GM12865 (cell line): ENCODE measurements at places on chromosomes 1 and 21.

- DNase-seq, result no peak
Observed at GRCh38 chr21:45048026-45048698, 26.2 kb upstream of the ADARB1 start.

GRCh38 chr1:112496290-112496689, 12.5 kb upstream of the WNT2B start:
- no peak for DNase-seq

- DNase-seq, result no peak
Observed at GRCh38 chr1:115757326-115757725, 11.2 kb downstream of the CASQ2 start.

GRCh38 chr1:115337276-115337632, 795 bp downstream of the NGF start:
- DNase-seq, result no peak

DNA sequence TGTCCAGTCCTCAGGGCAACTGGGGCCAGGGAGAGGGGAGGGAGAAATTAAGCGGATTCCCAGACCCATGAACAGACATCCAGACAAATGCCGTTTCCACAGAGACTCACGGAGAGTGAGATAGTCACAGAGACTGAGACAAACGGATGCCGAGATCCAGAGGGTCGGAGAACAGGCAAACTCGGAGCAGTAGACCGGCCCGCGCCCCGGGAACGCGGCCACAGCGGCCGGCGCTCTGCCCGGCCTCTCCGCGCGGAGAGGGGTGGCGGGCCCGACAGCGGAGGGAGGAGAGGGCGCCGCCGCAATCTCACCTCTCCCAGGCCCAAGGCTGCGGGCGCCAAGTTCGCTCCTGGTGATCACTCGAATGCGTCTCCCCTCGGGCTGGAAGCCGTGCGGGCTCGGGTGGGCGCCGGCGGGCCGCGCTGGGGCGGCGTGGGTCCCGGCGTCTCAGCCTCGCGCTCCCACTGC, 831 bp upstream of the FOXD2 start:
- DNase-seq, result no peak

DNA sequence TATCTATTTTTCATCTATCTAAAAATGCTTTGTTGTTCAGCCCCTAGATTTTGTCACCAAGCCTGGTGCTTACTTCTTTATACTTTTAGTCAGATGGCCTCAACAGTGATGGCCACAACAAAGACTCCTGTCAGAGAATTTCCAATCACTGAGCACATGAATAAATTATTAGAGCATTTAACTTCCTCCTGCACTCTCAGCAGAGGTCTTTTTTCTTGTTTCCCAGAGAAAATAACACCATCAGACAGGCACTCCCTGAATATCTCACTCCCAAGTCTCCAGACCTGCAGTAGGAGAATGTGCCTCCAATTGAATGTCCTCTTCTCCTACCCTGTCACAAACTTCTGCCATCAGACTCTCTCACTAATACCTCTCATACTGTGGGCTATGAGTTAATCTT, 616.0 kb upstream of the NR5A2 start:
- DNase-seq, result no peak

GRCh38 chr1:8962812-8963530, 17.3 kb downstream of the CA6 start:
- peak; percentile 79 for DNase-seq

DNA sequence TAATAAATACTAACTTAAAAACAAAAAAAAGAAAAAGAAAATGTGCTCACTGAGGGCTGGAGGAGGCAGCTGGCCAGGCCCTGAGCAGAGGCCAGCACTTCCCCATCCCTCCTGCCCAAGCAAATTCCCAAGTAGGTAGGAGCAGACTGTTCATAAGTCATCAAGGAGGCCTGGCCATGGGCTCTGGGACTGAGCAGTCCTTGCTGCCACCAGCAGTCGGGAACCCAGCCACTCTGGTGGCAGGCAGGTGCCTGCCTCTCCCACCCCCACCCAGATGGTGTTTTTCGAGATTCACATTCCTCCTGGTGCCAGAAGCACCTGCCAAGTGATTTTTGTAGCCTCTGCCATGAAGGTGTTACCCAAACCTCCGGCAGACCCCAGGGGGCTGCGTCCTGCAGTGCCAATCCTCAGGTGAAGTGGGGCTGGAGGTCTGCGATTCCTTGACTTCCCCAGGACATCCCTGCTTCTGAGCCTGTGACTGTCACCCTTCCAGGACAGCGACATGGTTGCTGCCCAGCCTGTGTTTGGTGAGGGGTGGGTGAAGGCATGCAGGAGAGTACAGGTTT, 204.2 kb upstream of the TMEM51 start:
- DNase-seq, result no peak

DNA sequence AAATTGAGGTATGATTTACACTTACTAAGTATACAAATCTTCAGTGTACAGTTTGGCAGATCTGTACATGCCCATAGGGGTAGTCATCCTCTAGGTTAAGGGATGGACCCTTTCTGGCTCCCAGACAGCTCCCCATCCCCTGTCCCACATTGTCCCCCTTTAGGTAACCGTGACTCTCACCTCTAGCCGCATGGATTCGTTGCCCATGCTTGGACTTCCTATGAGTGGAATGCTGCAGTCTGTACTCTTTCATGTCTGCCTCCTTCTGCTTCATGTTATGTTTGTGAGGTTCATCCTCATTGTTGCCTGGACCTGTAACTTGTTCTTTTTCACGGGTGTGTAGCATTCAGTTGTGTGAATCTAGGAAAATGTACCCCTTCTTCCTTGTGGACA, 20.3 kb downstream of the SLC37A1 start:
- DNase-seq, result no peak

DNA sequence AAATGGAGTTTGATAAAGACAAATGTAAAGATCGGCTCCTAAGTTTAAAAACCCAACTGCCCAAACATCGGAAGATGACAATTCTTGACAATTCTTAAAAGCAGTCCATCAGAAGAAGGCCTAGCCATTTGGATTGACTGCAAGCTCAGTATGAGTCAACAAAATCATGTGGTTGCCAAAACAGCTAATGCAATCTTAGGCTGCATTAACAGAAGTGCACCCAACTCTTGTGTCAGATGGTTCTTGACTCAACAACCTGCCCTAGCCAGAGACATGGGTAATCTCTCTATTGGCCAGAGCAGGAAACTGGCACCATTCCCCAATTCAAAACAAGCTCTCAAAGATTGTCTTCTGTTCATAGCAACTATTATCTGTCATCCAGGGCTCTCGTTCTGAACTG, 9.9 kb upstream of the NCF2 start:
- DNase-seq, result peak; percentile 55

DNA sequence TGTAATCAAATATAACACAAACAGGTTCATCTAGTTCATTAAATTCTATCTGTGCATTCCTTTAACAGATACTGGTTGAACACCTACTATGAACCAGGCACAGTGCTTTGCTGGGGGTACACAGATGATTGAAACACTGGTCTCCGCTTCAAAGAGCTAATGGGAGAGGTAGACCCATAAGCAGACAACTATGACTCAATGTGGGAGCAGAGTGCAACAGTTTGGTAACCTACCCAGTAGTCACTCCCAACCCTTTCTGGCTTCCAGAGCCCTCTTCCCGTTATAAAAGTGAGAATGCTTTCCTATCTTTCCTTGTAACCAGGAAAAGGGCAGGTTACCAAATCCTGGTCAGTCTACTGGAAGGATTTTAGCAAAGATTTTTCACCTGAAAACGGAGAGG, 8.0 kb upstream of the ETV3 start:
- no peak for DNase-seq

GRCh38 chr21:29538115-29538514, 239.4 kb downstream of the BACH1 start:
- DNase-seq, result no peak

DNA sequence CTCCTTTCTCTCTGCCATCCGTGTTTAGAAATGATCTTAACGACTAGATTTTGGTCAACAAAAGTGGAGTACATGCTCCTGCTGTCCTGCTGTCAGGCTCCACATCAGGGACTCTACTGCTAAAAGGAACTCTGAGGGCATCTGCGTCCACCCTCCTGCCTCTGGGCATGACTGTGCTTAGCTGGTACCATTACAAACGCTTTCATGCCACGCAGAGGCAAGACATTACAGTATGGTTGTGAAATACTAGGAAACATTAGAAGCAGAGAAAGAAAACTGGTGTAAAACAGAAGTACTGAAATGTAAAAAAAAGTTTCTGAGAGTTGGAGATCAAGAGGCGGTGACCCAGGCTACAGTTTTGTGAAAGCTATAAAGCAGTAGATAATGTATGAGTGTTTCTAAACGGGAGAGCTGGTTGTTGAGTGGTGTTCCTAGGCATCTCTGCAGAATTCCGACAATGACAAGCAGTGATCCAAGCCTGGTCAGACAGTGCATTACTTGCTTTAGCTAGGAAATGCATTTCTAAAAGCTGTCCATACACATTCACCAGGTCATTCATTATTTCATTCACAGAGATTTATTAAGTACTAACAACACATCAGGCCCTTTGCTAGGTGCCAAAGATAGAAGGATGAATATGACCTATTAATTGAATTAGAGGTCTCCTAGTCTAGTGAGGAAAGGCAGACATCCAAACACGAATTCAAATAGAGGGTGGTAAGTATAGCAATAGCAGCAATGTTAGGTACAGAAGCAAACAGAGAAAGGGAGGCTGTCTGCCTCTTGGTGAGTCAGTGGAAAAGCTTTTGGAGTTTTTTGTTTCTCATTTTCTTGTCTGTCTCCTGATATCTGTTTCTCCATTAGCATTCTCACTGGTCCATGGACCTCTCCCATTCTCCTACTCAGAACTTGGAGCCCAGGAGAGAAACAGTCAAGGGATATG, 401.9 kb downstream of the LMO4 start:
- DNase-seq, result no peak

GRCh38 chr1:85495556-85495955, 30.6 kb upstream of the DDAH1 start:
- no peak for DNase-seq

- no peak for DNase-seq
Observed at GRCh38 chr1:27408151-27408550, 15.7 kb downstream of the GPR3 start.

GRCh38 chr1:30327370-30328099, 395.9 kb downstream of the MATN1 start:
- no peak for DNase-seq
